ENCODE measurements at places on chromosomes 2 and 18.

- no peak for DNase-seq
Observed at GRCh38 chr2:16303273-16303577, 362.4 kb downstream of the CYRIA start.

GRCh38 chr18:8106603-8107002, 502.6 kb upstream of the RAB12 start:
- no peak for DNase-seq

DNA sequence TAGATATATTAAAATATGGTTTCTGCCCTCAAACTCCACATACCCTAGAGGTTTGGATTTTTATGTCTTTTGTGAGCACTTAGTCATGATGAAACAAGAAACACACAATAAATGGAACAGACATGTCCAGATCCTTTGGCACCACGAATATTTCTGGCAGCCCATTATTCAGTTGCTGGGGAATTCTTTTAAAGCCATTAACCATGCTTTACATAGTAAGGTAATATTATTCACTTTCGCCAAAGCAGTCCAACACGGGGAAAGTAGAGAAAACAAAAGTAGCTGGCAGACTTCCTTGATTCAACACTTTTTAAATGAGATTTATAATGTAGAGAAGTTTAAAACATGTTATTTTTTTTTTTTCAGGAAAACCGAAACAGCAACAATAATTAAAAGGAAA, 235.4 kb downstream of the PIEZO2 start:
- DNase-seq, result no peak

GRCh38 chr18:28177828-28178635, 1.1 kb upstream of the CDH2 start:
- DNase-seq, result peak; percentile 83

GRCh38 chr2:161414042-161415033, 1.8 kb upstream of the TBR1 start:
- DNase-seq, result no peak

- DNase-seq, result no peak
Observed at GRCh38 chr2:118177318-118177717, 89.0 kb downstream of the INSIG2 start.

GRCh38 chr2:233901884-233902283, 15.3 kb upstream of the TRPM8 start:
- no peak for DNase-seq

DNA sequence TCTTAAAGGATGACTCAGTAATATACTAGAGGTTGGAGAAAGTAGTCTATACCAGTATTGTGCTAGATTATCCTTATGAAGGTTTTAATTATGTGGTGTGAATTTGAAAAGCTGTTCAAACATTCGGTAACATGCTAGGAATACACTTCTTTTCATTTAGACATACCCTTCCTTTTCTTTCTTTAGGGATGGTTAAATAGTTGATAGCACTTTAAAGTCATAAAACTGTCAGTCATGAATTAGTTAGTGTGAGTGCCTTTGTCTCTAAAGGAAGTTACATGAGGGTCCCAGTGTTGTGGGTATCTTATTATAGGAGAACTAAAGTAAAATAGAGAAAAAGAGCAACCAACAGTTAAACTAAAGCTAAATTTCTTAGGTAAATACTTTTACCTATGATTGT, 149.3 kb downstream of the CSRNP3 start:
- no peak for DNase-seq

DNA sequence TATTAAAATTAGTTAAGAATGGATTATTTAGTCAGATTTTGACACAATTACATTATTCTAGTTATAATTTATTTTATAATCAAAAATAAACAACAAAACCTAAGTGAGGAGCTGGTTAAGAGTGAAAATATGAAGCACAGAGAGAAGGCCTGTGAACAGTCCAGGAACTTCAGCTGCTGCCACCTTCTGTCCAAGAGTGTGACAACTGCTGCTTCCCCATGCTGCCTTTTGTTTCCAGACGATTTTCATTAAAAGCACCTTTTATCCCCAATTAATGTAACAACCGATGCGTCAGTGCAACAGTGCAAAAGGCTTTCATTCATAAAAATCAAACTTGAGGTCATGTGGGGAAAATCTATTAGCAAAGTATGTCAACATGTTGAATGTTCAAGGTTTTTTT, 363.6 kb downstream of the CTNNA2 start:
- DNase-seq, result no peak

DNA sequence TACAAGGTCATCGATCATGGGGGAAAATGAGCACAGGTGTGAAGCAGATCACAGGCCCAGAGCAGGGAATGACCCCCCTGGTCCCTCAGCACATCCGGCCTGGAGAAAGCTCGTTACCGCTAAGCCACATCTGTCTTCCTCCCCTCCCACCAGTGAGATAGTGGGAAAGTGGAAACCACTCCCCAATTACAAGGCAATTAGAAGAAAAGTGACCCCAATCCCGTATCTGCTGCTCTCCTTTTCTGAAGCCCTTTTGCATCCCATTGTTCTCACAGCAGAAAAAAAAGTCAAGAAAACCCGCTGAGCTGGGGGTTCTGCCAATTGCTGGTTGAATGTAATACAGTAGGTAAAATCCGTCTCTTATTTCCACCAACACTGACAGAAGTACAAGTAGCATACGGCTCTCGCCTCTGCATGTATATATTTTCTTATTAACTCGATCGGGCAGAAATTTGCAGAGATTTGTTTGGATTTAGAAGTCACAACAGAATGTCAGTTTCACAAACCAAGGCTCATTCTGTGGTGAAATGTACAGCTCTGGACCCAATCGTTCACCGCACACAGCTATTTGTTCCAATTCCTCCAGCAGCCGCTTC, 287.0 kb downstream of the TCF4 start:
- DNase-seq, result no peak

DNA sequence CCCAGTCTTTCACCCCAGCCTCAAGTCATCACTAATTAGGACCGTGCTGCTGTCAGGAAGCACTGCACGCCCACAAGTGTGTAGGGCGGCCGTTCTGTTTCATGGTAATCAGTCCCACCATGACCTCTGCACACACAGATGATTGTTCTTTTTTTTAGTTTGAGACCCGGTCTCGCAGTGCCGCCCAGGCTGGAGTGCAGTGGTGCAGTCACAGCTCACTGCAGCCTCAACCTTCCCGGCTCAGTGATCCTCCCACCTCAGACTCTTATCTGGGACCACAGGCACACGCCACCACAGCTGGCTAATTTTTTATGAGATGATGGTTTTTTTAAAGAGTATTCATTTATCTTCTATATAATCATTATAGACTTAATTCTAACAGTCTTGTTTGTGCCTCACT, 1.8 kb upstream of the IAH1 start:
- no peak for DNase-seq

DNA sequence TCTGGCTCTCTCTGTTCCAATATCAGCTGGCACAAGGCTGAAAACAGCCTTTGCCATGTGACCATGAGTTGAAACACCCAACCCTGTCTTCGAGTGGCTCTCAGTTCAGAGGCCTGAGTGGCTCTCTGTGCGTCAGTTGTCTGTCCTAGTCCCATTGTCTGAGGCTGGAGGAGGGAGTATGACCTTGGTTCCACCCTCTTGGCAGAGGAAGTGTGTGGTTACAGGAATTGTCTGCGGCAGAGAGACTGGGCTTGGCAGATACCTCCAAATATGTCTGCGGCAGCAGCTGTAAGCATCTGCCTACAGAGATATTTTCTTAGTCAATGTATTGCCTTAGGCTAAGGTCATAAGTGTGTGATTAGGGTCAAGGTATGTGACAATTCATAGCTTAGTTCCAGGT, 32.6 kb downstream of the CNGA3 start:
- no peak for DNase-seq

- DNase-seq, result peak; percentile 7
Observed at GRCh38 chr18:48947560-48947959, 3.2 kb downstream of the SMAD7 start.

DNA sequence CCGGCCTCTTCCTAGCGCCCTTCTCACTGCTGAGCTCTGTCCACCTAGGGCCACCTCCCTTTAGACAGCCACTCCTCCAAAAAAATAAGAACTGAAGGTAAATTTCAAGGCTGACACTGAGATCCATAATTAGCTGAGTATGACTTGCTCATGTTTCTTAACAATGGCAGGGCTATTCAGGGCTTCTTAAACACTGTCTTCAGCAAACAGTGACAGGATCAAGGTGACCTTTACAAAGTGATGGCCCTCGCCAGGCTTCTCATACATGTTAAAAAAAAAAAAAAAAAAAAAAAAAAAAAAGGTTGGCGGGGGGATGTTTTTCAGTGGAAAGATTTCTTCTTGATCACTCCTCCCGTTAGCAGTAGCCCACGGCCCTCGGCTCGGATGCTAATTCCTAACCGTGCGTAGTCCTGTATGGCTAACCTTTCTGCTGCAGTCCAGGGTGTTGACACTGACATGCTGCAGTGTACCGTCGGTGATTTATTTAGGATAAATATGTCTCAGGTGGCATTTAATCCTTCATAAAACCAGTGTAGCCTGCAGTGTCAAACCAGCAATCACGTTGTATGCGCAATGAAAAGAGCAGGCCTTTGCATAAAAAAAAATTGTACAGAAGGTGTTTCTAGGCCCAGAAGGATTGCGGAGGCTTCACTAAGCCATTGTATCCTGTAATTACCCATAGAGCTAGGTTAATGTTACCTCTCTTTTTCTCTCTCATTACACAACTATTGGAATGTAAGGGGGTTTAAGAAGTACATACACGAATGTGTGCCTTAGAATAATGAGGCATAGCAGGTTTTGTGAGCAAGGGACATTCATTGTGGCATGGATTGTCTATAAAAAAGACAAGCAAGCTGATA, 142.7 kb downstream of the PTGR3 start:
- DNase-seq, result no peak

- no peak for DNase-seq
Observed at GRCh38 chr2:176997792-176998169, 214.8 kb upstream of the HNRNPA3 start.

- peak; percentile 49 for DNase-seq
Observed at GRCh38 chr2:233152541-233152940, 92.4 kb downstream of the INPP5D start.

DNA sequence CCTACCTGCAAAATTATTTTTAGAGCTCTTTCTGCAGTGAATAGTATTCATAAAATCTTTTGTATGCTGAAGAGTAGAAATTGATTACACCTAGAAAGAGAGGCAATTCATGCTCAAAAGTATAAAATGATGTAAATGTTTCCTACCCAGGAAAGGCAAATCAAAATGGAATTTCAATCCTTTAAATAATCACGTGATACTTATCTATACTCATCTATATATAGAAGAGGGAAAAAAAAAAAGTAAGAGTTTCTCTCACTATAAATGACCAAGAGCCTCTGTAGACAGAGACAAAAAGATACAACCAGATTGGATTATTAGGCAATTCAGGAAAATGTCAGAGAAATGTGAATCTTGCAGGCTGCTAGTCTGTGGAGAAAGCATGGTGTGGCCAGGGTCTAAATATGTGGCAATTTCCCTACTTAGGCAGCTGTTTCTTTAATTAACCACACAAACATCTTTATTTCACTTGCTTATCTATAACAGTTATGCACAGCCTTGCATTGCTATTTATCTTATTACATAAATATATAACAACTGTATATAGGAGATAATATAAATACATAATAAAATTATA, 39.5 kb downstream of the METTL8 start:
- DNase-seq, result no peak

- no peak for DNase-seq
Observed at GRCh38 chr2:158667586-158667985, 127.5 kb upstream of the DAPL1 start.

- no peak for DNase-seq
Observed at GRCh38 chr18:74613381-74613780, 15.7 kb downstream of the ZNF407 start.

GRCh38 chr18:60259052-60259681, 113.4 kb downstream of the MC4R start:
- no peak for DNase-seq

GRCh38 chr2:215884451-215885087, 128.8 kb downstream of the MREG start:
- no peak for DNase-seq

DNA sequence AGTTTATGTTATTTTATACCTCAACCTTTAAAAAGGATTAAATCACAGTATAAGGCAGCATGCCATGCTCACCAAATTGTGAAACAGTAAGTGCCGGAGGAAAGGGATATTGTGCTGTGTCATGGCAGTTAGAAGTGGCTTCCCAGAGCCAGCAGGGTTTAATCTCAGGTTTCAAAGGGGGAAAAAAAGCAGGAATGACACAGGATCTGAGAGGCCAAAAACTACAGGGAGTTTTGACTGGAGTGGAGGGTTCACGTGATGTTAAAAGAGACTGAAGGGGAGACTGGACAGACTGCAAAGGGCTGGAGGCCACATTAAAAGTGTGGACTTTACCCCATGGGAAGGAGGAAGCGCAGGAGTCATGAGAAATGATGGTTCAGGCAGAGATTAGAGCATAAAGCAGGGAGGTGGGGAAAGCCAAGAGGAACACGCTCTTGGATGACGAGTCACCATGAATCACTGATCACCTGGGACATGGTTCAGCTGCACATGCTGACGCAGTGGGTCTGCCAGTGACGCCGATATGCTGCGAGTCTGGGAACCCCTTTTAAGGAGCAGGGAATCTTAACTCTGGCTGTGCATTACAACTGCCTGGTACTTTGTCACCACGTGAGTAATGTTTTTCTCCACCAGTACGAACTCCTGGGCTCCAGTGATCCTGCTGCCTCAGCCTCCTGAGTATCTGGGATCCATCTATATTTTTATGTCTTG, 6.1 kb downstream of the CHMP1B start:
- no peak for DNase-seq

- no peak for DNase-seq
Observed at GRCh38 chr2:12605936-12606335, 110.8 kb upstream of the TRIB2 start.

- DNase-seq, result no peak
Observed at GRCh38 chr2:159989249-159989648, 73.2 kb downstream of the PLA2R1 start.

DNA sequence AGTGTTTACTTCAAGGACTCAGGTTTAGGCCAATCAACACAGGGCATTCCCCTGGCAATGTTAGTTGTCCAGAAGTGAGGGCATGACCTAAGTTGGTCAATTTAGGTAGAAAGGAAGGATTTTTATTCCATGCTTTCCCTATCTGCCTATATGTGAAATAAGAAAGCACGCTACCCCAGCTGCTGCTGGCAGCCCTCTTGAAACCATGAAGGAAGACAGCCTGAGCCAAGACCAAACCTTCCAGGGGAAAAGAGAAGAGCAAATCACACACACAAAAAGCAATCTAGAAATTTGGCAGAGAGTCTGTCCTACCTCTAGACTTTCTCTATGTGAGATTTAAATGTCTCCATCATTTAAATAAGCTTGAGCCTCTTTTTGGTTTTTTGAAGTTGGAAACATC, 387.6 kb downstream of the TNS1 start:
- DNase-seq, result no peak

GRCh38 chr2:181554061-181554830, 97.1 kb downstream of the ITGA4 start:
- DNase-seq, result no peak

GRCh38 chr2:231713730-231714638, 5.7 kb downstream of the PTMA start:
- peak; percentile 81 for DNase-seq

DNA sequence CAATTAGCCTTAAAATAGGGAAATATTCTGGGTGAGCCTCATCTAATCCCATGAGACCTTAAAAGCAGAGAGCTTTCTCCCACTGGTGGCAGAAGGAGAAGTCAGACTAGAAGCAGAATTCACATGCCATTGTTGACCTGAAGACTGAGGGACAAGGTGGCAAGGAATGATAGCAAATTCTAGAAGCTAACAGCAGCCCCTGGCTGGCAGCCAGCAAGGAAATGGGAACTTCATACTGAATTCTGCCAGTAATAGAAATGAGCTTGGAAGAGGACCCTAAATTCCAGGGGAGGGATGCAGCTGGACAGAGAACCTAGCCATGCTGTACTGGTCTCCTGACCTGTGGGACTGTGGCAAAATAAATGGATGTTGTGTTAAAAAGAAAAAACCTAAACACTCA, 19.5 kb downstream of the B3GNT7 start:
- no peak for DNase-seq

GRCh38 chr2:196104066-196104465, 35.4 kb upstream of the DNAH7 start:
- no peak for DNase-seq

Measured in NCI-H1105 (cell line).